ENCODE measurements at places on chromosomes 7 and 10.
A peak's percentile ranks its signal among the peaks of the same experiment; 100 is the strongest.

GRCh38 chr10:84190621-84191020 is 3.7 kb upstream of the CDHR1 start:
- DNase-seq, result no peak

DNA sequence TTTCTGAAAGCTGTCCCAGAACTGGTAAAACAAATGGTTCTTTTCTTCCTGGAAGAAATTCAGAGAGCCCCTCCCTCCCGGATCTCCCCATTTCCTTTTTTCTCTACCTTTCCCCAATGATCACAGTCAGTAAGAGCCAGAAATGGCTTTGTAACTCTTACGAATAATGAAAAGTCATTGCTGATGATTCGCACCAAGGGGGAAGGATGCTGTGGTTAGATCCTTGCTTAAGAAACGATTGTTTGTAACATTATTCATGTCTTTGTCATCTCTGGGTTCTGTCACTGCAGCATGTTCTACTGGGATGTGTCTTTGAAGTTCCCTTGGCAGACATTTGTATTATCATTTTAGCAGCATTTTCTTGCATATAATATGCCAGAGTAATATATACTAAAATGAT is 138.9 kb downstream of the CACNB2 start:
- DNase-seq, result no peak

DNA sequence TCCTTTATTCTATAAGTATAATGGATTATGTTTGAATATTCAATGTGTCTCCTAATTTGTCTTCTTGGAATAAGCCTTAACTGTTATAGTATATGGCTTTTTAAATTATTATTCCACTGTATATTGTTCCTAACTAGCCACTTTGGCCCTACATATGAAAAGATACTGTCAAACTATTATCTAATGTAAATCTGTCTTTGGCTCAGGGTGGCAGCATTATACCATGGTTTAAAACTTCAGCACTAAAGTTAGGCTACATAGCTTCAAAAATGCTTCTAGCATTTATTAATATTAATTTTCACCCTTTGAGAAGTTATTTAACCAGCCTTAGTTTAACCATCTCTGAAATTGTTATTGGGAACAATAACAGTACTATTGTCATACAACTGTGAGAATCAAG is 543.1 kb upstream of the MBL2 start:
- no peak for DNase-seq

- no peak for DNase-seq
Observed at GRCh38 chr10:7397049-7398035, 13.5 kb downstream of the SFMBT2 start.

DNA sequence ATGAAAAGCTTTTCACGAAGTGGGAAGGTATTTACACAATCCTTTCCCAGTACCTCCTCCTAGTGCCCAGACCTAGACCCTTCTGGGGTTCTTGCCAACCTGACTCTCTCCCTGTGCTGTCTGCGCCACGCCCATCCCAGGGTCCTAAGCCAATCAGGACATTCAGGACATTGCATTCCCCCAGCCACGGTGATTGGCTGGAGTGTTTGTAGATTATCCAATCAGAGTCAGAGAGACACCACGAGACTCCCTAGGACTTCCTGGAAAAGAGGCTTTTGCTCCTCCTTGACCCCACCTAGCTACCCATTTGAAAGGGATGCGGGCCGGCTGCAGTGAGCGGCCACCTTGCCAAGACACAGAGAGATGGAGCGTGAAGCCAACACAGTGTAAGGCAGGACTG is 3.5 kb upstream of the GDF2 start:
- no peak for DNase-seq

- no peak for DNase-seq
Observed at GRCh38 chr10:31574577-31574976, 255.6 kb downstream of the ZEB1 start.

DNA sequence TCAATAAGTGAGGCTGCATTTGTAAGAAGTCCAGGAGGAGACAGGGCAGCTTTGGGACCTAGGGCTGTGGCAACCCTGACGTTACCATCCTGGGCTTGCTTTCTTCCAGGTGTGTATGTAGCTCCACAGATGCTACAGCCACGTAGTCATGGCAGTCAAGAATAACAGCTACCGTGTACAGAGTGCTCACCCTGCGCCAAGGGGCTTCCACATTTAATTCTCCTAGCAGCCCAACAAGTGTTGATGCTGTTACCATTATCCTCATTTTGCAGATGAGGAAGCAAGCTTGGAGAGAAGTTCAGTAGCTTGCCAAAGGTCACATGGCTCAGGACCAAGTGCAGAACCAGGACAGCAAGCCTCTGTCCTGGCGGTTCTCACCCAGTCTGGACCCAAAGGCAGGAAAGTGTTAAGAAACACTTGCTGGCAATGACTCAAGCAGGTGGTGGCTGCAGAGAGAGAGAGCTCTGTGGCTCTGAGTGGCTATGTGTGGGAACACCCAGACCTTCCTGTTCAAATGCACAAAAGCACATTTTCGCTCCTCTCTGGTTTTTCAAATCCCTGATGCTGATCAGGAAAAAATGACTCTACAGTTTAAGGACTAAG is 89.8 kb downstream of the CREM start:
- no peak for DNase-seq

GRCh38 chr7:130275826-130276297 is 9.2 kb downstream of the CPA2 start:
- no peak for DNase-seq

GRCh38 chr7:28378574-28379149 is 33.7 kb upstream of the CREB5 start:
- no peak for DNase-seq

DNA sequence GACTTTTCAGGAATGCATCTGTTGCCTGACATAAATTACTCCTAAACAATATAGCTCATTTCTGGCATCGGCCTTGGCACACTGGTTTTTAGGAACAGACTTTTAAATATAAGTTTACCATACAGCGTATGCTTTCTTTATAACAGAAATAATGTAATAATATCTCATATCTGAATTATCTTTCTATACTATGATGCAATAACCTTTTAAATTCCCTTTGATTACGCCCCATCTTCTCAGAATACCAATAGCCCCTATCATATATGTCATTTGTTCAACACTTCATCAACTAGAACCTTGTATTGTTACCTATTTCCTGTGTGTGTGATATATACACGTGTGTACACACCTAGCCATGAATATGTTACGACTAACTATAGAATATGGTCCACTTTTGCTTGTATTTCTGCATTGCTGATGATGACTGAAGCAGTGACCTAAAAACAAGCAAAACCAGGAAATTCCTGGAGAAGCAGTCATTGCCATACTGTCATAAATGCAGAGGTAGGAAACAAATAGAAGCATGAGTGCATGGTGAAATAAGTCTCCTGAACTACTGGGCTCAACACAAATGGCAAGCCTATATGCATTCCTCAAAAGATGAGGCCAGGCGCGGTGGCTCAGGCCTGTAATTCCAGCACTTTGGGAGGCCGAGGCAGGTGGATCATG is 618.4 kb upstream of the NRP1 start:
- no peak for DNase-seq

GRCh38 chr7:59079-60016 is 133.0 kb upstream of the FAM20C start:
- DNase-seq, result peak; percentile 21

- no peak for DNase-seq
Observed at GRCh38 chr10:86020134-86020533, 346.5 kb downstream of the GRID1 start.

- DNase-seq, result no peak
Observed at GRCh38 chr10:50382576-50383023, 131.3 kb upstream of the ASAH2 start.

DNA sequence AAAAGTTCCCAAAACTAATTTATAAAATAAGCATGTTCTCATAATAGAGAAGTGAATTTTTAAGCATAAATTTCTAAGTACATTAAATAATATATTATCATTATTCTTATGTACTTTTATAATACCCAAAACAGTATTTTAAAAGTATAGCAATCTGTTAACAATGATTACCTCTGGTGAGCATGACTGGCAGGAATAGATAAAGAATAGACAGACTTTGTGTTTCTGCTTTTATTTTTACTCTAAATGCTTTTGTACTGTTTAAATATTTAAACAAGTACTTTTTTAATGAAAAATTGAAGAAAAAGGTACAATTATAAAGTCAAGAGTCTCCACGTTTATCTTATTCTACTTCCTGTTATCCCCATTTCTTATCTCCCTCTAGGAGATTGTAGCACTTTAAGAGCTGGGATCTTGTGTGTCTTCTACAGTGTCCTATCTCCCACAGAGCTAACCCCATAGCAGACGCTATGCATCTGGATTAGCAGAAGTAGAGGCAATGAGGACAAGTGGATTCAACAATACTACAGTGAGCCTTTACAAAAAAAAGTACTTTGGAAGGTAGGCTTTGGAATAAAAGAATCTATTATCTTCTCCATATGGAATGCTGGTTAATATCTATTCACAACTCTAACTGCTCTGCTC is 42.9 kb downstream of the IDE start:
- DNase-seq, result no peak

GRCh38 chr10:5466451-5467206 is 32.7 kb downstream of the CALML5 start:
- peak; percentile 93 for DNase-seq

DNA sequence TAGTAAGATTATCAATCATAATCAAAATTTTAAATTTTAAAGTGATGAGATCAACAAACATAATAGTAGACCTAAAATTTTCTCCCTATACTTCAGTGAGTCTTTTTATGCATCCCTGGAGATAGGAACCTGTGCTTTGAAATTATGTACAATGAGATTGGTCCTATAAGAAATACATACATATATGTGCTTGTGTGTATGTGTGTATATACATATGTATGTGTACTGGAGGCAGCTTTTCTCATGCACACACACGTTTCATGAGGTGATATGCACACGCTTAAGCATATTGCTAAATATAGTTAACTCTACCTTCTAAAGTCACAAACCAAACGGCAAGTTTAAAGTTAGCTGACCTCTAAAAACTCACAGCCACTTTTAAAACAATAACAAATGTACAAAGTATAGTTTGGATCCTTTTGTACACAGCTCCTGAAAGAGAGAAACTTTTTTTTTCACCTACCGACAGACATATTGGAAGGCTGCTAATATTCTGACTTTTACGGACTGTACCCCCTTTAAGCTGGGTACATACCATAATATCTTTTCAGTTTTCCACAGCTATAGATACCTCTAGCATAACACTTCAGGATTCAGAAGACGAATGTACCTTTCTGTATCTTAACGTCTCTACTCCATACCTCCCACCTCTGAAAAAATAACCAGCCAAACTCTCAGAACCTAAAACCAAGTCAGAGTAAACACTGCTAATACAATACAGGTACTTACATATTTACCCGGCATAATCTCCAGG is 3.3 kb downstream of the ITGB1 start:
- DNase-seq, result no peak

DNA sequence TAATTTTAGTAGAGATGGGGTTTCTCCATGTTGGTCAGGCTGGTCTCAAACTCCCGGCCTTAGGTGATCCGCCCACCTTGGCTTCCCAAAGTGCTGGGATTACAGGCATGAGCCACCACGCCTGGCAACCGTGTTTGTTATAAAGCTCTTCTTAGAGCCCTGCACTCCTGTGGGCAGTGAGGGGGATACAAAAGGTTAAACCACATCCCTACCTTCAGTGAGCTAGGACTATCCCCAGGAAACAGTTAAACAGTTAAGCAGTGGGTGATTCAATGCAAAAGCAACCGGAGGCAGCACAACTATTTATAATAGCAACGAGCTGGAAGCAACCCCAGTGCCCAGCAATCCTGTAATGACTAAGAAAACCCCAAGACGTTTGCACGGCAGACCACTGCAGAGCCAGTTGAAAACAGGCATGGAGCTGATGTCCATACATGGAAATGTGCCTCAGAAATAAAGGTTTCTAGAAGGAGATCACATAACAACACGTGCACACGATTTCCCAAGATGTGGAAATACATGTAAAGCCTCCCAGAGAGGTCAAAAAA is 107.2 kb upstream of the LYZL2 start:
- DNase-seq, result no peak

DNA sequence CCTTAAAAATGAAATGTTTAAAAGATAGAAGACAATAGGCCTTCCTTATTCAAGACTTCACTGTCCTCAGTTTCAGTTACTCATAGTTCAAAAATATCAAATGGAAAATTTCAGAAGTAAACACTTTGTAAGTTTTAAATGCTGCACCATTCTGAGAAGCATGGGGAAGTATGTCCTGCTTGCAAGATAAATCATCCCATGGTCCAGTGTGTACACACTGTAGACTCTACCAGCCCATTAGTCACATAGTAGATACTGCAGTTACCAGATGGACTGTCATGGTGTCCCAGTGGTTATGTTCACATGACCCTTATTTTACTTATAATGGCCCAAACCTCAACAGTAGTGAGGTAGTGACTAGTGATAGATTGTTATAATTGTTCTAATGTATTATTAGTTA is 69.5 kb downstream of the PTPN12 start:
- no peak for DNase-seq

DNA sequence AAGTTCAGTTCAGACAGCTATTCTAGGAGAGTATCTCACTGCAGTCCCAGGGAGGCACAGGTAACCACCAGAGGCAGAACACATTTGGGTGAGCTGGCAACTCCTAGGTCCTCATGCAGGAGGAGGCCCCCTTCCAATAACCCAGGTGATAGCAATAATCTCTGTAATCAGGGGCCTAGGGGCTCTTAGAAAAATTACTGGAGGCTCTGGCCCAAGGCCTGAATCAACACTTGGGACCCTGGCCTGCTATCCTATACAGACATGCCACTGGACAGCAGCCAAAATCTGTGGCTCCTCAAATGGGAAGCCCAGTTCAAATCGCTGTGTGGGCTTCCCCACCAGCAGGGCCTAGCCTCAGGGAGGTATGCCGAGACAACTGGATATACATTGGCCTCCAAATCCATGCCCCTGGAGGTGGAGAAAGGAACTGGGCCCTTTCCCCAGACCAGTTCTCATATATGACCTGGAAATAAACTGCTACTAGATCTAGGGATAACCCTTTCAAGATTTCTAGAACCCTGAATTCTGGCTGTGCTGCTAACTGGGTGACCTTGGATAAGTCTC is 1.6 kb downstream of the AVPI1 start:
- no peak for DNase-seq

DNA sequence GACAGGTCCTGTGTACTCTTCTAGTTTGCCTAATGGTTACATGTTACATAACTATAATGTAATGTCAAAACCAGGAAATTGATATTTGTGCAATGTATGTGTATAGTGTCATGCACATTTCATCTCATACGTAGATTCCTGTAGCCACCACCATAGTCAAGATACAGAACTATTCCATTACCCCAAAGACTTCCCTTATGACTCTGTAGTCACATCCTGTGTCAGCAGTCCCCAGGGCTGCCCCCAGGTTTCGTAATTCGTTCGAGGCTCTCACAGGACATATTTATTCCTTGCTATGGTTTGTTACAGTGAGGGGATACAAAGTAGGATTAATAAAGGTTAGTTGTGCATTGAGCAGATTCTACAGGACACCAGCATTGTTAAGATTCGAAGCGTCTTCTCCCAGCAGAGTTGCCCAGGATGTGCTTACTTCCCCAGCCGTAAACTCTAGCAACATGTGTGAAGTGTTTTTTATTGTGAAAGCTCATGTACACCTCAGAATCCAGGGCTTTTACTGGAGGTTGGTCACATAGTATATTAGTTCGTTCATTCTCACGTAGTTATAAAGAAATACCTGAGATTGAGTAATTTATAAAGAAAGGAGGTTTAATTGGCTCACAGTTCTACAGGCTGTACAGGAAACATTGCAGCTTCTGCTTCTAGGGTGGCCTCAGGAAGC is 18.6 kb downstream of the RABGEF1 start:
- DNase-seq, result no peak
